Stimulated activated naive B cell treated with anti-CD40 and anti-IgM and Interleukin-4, amounts not matched to agents 10 μg/mL and 1 μg/mL and 100 μg/mL, for 72 hours (primary cell): ENCODE measurements at places on chromosomes 1 and 21.

- no peak for DNase-seq
These were observed 135.3 kb downstream of the RUNX1 start for GRCh38 chr21:34913811-34914210.

DNA sequence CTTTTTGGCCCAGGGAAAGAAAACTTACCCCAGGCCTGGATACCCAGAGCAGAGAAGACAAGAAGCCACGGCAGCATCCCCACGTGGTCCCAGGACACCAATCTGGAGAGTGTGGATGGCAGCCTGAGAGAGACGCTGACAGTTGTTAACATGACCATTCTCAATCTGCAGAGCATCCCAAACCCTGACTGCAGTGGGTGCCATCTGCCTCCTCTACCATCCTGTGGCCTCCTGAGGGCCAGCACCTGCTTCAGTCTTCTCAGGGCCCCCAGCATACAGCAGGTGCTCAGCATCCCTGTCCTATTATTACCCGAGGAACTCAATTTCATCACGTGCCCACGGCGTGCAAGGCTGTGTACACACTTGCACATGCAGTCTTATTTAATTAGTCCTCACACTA, 785 bp downstream of the PGLYRP4 start:
- DNase-seq = no peak

GRCh38 chr1:111491070-111491469, 12.4 kb downstream of the ADORA3 start:
- no peak for DNase-seq

DNA sequence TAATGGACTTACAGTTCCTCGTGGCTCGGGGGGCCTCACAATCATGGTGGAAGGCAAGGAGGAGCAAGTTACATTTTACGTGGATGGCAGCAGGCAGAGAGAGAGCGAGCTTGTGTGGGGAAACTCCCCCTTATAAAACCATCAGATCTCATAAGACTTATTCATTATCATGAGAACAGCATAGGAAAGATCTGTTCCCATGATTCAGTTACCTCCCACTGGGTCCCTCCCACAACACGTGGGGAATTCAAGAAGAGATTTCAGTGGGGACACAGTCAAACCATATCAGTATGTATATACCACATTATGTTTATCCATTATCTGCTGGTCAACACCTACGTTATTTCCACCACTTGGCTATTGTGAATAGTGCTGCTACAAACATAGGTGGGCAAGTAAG, 352.3 kb upstream of the B3GALT2 start:
- no peak for DNase-seq

GRCh38 chr1:220092694-220093093, 1.2 kb upstream of the IARS2 start:
- DNase-seq = no peak

DNA sequence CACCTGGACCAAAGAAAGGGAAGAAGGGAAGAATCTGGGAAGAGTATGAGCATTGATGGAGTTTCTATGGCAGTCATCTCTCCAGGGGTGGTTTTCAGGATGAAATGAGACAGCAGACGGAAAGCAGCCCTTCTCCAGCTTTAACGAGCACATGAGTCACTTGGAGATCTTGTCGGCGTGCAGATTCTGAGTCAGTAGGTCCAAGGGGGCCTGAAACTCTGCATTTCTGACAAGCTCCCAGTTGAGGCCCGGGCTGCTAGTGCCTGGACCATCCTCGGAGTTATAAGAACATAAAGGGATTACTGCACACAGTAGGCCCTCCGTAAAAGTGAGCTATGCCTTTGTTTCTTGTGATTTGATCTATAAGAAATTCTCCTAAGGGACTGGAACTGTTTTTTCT, 17.6 kb downstream of the HSPG2 start:
- DNase-seq = no peak

DNA sequence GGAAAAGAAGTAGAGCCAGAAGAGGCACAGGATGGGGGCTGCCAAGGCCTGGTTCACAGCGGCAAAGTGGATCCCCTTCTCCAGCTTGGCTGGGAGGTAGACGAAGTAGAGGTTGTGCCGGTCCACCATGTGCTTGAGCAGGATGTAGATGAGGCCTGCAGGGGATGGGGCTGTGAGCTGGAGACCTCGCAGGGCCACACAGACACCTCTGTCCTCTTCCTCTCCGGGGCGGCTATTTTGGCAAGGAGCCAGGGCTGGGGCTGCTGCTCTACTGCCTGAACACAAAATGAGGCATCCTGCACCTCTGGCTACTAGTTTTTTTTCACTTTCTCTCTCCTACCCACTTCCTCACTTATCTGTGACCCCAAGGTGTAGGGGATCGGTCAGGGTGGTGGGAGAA, 32.3 kb downstream of the TMEM63A start:
- DNase-seq = no peak

- DNase-seq = no peak
These were observed 63.9 kb downstream of the KCNK2 start for GRCh38 chr1:215146240-215146975.

- peak; percentile 85 for DNase-seq
These were observed 7.7 kb upstream of the CROCC start for GRCh38 chr1:16913833-16914662.

DNA sequence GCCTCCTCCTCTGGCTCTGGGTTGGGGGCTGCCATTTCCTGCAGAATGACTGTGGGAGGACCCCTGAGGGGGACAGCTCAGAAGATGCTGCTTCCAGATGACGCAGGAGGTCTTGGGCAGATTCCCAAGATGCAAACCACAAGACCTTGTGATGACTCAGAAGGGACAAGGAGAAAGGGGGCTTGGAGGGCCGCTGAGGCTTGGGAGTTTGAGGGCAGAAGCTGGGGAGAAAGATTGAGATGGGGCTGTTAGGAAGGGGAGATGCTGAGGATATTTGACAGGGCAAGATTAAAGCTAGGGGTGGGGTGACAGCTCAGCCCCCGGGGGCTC, 7.5 kb downstream of the PTPRU start:
- no peak for DNase-seq

DNA sequence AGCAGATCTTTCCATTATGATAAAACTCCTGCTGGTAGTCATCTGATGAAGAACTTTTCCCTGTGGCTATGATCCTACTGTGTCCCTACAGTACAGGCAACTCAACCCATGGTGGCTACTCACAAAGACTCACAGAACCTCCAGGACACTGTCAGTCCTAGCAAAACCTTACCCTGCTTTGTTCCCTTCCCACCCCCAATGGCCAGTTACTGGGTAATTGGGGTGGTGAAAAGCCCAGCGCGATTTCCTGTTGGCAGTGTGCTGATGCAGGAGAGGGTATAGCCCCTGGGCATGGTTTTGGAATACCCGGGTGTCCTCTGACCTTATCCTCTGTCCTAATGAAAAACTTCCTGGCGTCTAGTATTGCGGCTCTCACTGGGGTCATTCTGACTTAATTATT, 533 bp upstream of the RGL1 start:
- no peak for DNase-seq

DNA sequence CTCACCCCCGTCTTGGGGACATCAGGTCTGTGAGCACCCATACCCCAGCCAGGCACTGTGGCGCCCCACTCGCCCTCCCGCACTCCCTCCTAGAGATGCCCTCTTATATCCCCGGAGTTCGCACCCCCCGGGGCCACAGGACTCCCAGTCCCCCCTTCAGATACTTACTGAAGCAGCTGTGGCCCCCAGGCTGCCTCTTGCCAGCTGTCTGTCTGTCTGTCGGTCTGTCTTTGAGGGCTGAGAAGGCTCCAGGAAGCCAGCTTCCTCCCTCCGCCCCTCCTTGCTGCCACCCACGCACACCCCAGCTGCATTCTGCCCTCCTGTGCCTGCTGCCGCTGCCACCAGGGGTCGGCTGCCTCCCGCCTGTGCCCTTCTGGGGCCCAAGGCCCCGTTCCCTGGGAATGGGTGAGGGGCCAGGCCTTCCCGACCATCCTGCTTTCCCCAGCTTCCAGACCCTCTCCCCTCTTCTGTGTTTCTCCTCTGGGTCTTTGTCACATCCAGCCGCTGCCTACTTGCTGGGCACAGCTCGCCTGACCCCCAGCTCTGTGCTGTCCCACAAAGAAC, at the start of gene PTPN7:
PTPN7 (minus strand) TSS at position 226 of the 564 bp plus-strand sequence. CDS start 1,200 bp downstream, outside the sequence.
- peak; percentile 75 for DNase-seq

DNA sequence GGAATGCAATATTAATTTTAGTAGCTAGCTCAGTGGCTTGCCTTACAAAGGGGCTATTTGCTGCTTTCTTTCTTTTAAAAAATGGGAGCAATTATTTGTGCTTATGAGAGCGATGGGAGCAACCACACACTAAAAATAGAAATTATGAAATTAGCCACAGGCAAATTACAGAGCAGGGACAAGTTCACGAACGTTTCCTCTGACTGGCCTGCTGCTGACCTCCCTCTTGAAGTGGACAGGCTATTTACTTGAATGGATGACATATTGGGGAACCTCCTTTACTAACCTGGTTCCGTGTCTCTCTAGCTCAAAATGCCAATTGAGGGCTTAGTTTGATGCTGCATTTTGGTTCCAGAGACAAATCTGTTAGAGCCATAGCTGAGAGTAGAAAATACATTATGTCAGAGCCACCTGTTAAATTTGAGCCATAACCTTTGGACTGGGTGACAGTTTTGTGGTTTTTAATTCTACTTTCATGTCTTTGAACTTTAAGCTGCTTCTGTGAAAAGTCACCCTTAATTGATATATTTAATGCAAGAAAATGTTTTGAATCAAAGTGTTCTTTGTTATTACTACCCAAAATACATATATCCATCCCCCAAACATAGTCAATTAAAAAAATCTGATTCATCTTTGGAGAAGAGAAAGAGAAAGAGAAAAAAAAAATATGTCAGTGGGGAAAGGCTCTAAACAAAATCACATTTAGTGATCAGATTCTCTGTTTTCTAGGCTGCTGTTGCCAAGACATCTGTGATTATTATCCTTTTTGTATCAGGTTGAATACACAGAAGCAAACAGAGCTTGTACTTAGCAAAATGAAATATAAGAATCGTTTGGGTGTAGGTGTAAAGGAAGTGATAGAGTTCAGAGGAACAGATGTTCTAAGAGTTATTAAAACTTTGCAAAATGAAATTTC, 351.9 kb downstream of the ADGRL2 start:
- no peak for DNase-seq

GRCh38 chr1:181497870-181498269, 14.6 kb downstream of the CACNA1E start:
- no peak for DNase-seq

GRCh38 chr1:157882580-157882979, 41.0 kb upstream of the CD5L start:
- DNase-seq = no peak

DNA sequence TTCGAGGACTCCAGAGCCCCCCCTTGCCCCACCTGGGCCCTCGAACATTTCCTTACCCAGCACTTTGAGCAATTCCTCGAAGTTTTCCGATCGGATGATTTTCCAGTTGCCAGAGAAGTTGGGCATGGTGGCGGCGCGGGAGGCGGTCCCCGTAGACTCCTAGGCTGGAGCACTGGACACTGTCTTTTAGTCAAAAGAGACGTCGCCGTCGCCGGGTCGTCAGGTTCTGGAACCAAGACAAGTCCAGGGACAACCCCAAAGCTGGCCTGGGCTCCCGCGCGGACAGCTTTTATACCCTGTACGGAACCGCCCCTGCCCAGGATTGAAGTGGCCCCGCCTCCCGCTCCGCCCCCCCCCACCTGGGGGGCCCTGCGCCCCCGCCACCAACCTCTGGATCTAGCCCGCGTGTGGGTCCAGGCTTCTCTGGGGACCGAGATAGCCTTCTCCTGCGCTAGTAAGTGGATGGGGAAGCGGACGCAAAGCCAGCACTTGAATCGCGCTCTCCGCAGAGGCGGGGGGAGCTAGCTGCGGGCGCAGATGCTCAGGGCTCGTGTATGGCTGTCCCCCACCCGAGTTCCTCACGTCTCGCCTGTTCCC, at the start of gene CRABP2:
CRABP2 (minus strand) TSS at position 263 of the 597 bp plus-strand sequence; CDS start at position 126, 137 bp downstream.
- no peak for DNase-seq

DNA sequence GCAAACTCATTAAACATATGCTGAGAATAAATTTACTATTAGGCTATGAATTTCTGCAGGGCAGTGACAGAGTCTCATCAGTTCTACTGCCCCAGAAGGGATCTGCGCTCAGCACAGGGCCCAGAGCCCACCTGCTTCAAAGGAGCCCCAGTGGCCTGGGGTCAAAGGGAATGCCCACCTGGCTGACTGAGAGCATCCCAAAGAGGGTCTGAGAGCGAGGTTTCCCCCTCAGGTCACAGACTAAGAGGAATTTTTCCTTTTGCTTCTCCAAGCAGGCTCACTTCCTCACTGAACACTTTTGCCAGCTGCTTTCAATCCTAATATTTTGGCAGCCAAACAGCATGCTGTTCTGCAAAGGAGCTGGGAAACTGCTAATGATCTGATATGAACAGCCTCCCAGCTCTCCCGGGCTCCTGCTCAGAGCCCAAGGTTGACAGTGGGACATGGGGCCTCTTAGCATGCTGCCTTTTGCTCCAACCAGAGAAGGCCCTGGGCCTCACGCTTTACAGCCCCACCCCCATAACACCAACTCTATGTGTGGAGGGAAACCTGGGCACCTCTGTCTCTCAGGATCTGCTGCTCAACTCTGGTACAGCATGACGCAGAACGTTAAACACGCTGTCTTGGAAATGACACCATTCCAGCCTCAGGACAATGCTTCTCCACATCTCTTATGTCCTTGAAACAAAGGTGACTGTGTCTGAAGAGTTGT, 70.7 kb upstream of the SYT6 start:
- no peak for DNase-seq

- no peak for DNase-seq
These were observed 4.4 kb downstream of the ELOVL1 start for GRCh38 chr1:43363283-43363934.

DNA sequence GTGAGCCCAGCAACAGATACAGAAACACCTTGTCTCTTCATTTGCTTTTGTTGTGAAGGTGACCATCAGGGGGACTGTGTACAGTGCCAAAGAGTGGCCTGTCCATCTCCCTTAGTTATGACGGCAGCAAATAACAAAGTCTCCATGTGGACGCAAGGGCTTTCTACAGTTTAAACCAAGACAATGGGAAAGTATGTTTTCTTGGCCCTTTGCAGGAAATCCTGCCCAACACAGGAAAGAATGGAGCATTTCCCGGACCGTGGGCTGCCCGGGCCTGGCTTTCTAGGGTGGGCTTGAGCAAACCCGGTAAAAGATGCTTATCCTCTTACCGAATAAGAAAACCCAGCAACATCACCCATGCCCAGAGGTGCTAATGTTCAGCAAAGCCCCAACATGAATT, 87.3 kb downstream of the ZBTB18 start:
- DNase-seq = no peak

- no peak for DNase-seq
These were observed 19.7 kb upstream of the MX1 start for GRCh38 chr21:41406340-41406739.

GRCh38 chr1:209218113-209218512, 365.4 kb upstream of the CAMK1G start:
- no peak for DNase-seq

DNA sequence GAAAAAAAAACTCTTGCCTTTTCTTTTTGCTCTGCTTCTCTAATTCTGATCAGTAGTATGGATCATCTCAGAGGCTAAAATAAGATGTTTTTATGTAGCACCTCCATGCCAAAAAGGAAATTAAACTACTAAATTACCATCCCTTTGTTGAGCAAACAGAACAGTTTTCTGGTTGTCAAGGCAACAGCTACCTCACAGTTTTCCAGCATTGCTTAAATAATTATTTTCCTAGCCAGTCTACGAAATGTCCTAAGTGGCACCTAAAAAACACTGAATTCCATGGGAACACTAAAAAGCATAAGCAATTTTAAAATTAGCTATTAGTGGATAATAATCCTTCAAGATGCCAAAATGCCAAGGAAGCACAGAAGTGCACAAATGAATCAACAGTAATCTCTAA, 61.7 kb downstream of the ARID4B start:
- no peak for DNase-seq

GRCh38 chr1:87435484-87435883, 106.8 kb downstream of the LMO4 start:
- DNase-seq = no peak
